ENCODE measurements at places on chromosomes 13 and 19.

DNA sequence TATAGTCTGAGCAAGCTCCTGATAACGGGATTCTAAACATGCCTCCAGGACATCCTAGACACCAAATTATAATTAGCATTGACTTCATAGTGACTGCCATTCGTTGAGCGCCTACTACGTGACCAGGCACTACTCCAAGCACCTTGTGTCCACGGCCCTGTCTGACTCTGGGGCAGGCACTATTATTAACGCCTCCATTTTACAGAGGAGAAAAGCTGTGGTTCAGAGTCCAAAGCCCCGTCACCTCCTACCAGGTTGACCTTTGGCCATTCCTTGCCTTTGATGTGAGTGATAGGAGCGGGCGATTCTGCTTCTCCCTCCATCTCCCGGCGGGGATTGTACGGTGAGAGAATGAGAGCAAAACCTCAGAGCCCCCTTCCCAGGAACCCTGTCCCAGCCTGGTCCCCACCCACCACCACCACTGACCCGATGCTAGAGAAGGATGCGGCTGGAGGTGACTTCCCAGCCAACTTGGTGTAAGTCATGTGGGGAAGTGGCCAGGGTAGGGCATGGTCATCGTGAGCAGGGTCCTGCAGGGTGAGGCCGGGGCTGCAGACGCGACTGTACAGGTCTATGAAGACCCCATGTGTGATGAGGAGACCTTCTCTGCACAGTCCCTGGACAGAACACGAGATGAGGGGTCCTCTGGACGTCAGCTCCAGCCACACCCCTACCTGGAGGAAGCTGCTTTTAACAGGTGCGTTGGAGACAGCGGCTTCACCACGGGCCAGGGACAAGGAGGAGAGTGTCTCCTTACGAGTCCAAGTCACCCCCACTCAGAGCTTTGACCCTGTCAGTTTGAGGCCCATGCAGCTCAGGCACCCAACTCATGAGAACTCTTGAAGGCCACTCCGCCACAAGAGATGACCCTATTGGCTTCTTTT lies at the start of gene IGSF23:
Gene IGSF23 (plus strand): TSS at position 269 of the 884 bp plus-strand sequence. CDS start 83 bp downstream, at position 352.
- no peak for DNase-seq

- peak; percentile 51 for DNase-seq
These were observed 54.7 kb downstream of the ZNF787 start for GRCh38 chr19:56066152-56067023.

DNA sequence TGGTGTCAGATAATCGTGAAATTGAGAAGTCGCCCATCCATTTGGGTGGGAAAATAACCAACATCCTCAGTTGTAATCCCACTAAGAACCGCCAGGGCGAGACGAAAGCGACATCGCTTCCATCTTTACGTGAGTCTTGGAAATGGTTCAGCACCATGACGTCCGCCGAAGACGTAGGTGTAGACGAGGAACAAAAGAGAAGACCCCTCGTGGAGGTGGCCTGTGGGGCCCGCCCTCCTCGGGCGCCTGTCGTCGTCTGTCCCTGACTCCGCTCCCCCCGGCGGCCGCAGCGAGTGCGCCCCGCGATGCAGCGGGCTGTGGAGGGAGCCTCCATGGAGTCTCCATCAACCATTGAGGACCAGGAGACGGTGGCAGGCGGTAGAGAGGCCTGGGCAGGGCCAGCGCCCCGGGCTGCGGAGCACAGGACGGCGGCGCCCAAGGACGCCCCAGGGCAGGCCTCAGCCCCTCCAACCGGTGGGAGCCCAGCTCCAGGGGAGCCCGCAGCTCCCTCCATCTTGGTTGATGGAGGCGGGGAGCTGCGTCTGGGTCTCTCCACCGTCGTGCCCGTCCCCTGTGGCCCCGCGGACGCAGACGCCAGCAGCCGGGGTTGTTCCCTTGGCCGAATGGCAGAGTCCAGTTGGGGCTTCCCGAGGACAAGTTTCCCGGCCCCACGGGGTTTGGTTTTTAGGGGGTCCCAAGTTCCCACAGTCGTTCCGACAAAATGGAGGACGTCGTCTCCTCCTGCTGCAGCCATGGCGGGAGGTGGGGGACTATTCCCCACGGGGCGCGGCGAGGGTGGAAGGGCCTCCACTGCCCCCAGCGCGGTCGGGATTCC lies 990 bp upstream of the ZMYM2 start:
- DNase-seq = peak; percentile 88

- DNase-seq = no peak
These were observed 11.2 kb downstream of the IL17D start for GRCh38 chr13:20714563-20715329.

All from stimulated activated naive CD8-positive, alpha-beta T cell treated with anti-CD3 and anti-CD28 coated beads, Interleukin-15, amount 100 ng/mL, for 72 hours (primary cell).